Inflammatory macrophage treated with lipopolysaccharide for 4 hours (primary cell): ENCODE measurements at places on chromosomes 3 and 15.

- DNase-seq = peak; percentile 7
Observed at GRCh38 chr15:70025413-70026296, 72.1 kb downstream of the TLE3 start.

GRCh38 chr3:73706771-73707170, 82.0 kb upstream of the PDZRN3 start:
- DNase-seq = no peak

- peak; percentile 66 for DNase-seq
Observed at GRCh38 chr15:74782259-74783071, 585 bp downstream of the CSK start.

DNA sequence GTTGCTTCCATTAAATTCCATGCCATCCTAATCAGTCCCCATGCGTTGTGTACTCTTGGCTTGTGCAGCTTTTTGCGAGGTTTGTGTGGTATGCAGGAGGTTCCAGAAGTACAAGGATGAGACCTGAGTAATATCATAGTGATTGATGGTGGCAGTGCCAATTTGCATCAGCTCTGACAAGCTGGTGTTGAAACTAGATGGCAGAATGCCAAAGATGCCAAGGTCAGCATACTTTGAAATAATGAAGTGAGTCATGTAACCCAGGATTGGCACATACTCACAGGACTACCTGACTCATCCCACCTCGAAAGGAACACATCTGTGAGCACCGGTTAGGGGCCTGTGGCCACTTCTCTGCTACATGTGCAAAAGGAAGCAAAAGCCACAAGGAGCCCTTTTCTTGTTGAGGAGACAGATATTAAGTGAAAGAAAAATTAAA, 14.3 kb downstream of the KAT2B start:
- peak; percentile 84 for DNase-seq

DNA sequence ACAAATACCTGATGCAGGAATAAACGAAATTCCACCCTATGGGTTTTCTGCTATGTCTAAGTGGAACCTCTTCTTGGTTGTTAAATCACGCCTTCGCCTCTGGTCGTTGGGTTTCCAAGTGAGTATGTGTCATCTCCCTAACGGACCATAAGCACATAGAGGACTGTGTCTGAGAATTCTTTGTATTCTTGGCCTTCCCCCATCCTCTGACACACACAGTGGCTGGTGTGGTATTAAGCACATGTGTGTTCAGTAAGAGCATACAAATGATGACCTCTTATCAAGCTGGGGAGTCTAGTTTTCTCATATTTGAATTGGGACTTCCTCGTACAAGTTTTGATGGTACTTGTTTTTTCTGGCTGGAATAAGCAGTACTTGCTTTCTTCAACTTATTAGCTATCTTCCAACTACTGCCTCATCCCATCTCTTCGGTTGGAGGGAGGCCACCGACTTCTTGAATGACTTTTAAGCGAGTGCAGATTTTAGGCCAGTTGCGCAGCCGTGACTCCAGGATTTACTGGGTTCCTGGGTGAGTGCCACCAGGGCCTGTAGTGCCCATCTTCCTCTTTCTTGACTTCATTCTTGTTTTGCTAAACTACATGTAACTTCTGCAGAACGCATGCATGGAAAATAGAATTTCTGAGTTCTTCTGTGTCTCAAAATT, 240.2 kb downstream of the ADAMTS17 start:
- no peak for DNase-seq

DNA sequence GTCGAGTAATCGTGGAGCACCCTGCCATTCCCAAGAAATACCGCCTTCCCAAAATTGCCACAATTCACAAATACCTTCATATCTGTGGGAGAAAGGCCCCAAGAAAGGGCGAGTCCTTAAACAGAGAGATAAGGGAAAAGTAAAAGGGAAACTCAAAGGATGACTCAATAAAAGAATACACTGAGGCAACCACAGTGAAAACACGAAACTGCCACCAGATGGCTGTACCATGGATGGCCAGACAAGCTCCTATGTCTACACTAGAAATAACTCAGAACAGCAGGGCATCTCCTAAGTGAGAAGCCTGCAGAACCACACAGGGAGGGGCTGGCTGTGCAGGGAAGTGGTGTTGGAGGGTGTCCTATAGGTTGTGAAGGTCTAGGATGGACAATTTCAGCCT, 25.0 kb downstream of the SRGAP3 start:
- DNase-seq = peak; percentile 55

- DNase-seq = no peak
Observed at GRCh38 chr15:69403594-69403993, 10.6 kb upstream of the KIF23 start.

DNA sequence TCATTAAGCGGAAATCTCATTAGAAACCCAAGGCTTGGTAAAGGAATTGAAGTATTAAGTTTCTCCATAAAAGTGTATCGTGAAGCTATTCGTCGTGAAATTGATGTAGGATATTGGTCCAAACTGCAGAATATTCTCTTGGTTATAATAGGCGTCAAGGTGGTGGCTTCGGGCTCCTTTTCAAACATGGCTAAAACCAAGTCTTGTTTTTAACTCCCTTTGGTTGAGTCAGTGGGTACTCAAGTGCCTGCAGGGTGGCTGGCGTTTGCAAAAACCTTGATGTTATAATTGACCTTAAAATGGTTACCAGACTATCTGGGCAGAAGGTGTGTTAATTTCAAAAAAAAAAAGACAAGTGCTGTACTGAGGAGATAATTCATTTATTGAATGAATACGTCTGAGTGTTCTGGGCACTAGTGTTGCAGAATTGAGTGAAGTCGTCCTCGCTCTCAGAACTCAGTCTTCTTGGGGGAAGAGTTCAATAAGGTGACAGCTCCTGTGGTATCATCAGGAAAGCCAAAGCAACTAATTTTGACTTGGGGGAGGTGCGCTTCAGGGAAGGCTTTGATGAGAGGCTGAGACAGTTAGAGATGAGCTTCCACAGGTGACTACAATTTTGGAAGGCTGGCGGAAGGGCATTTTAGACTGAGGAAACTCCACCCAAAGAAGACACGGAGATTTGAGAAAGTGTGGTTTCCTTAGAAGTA, 1.5 kb downstream of the UBE2Q2 start:
- DNase-seq = no peak

GRCh38 chr15:88276821-88277410, 20.4 kb upstream of the NTRK3 start:
- no peak for DNase-seq

GRCh38 chr3:171829841-171830517, 13.2 kb upstream of the TMEM212 start:
- peak; percentile 71 for DNase-seq
